ENCODE measurements at places on chromosomes 2 and 18.

GRCh38 chr2:96830044-96830562, 13.7 kb downstream of the ANKRD23 start:
- no peak for DNase-seq

GRCh38 chr18:47265197-47265596, 13.7 kb upstream of the SKOR2 start:
- DNase-seq: peak; percentile 52

- DNase-seq: peak; percentile 45
These were observed 413.0 kb downstream of the MTX2 start for GRCh38 chr2:176682278-176682677.

- DNase-seq: no peak
These were observed 46.7 kb downstream of the EML6 start for GRCh38 chr2:54770211-54770610.
